ENCODE measurements at places on chromosomes 6 and 20.

GRCh38 chr6:46216879-46217278 lies 46.1 kb upstream of the ENPP5 start:
- no peaks in the 10 kb centered on the region for H3K27me3 ChIP-seq
- no peak overlapping the region for H3K27ac ChIP-seq
- DNase-seq: no peak
- H3K4me3 ChIP-seq: no peak overlapping the region

DNA sequence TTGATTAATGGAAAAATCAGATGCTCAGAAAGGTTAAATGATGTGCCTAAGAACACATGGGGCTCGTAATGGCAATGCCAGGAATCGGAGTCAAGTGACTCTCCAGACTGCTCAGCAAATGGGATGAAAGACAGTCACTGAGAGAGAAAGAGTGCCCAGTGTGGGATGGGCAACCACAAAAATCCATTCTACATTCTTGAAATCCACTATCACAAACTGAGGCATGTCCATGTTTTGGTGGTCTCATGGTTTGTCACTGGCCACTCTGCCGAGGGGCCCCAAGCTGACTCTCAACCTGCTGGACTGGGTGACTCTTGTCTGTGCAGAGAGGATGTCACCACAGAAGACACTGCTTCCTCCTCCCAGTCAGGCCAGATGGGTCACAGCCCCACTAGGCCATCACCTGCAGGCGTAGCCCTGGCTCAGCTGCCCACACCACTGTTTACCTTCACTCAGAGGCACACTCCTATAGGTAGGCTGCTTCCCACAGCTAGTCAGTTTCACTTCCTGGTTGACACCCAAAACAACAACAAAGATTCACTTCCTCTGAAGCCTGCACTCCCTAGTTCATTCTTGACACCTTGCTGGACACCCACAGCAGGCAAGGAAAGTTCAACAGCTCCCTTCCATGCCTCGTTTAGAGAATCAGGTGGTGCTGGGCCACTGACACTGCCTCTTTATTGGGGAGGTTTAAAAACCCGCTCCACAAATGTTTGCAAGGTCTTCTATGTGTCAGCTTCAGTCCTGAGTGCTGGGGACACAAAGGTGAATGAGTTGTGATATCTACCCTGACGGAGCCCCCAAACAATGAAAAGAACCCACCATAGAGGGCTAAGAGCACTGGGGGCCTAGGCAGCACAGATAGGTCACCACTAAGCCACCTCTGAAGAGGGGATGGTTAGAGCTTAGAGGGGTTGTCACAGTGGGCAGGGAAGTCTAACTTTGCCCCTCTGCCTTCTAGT lies 21.7 kb downstream of the MAP1LC3A start:
- no peaks in the 10 kb centered on the region for H3K27me3 ChIP-seq
- no peaks in the 10 kb centered on the region for H3K4me1 ChIP-seq
- no peak for DNase-seq
- no peak overlapping the region for H3K27ac ChIP-seq
- H3K4me3 ChIP-seq: no peak overlapping the region

GRCh38 chr20:59645761-59646171 lies 41.4 kb downstream of the PHACTR3 start:
- no peaks in the 10 kb centered on the region for H3K36me3 ChIP-seq
- peaks cover 4% of the 10 kb centered on the region for H3K27me3 ChIP-seq
- no peak overlapping the region for H3K27ac ChIP-seq
- DNase-seq: no peak

DNA sequence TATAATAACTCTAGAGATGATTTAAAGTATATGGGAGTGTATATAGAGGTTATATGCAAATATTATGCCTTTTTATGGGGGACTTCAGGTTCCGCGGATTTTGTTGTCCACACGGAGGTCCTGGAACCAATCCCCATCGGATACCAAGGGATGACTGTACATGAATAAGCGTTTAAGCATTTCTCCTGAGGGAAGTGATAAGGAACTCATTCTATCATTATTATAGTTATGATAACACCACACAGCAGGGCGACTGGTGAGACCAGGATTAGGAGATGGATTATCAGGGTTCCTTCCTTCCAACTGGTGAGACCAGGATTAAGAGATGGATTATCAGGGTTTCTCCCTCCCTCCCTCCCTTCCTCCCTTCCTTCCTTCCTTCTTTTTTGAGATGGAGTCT lies 6.6 kb downstream of the ECI2 start:
- H3K4me1 ChIP-seq: no peaks in the 10 kb centered on the region
- no peak overlapping the region for H3K27ac ChIP-seq
- no peak for DNase-seq
- no peaks in the 10 kb centered on the region for H3K27me3 ChIP-seq
- no peaks in the 10 kb centered on the region for H3K36me3 ChIP-seq

GRCh38 chr20:47295921-47296426 lies 60.5 kb downstream of the ZMYND8 start:
- H3K4me3 ChIP-seq: no peak overlapping the region
- H3K27ac ChIP-seq: peak overlapping the region; percentile 86
- no peaks in the 10 kb centered on the region for H3K4me1 ChIP-seq
- no peaks in the 10 kb centered on the region for H3K27me3 ChIP-seq
- H3K36me3 ChIP-seq: peaks cover 15% of the 10 kb centered on the region
- peak; percentile 66 for DNase-seq

- peaks cover 55% of the 10 kb centered on the region for H3K27me3 ChIP-seq
- no peak for DNase-seq
- no peaks in the 10 kb centered on the region for H3K36me3 ChIP-seq
- no peaks in the 10 kb centered on the region for H3K4me1 ChIP-seq
- no peak overlapping the region for H3K4me3 ChIP-seq
- no peak overlapping the region for H3K27ac ChIP-seq
These were observed 32.3 kb downstream of the YTHDF1 start for GRCh38 chr20:63183422-63184146.

GRCh38 chr6:127900935-127901334 lies at the start of gene THEMIS:
TSS of gene THEMIS (minus strand) at chr6:127901058. CDS start at chr6:127900932, 126 bp downstream.
- no peak within 1 kb of the TSS for H3K4me3 ChIP-seq
- H3K27me3 ChIP-seq: no peaks in the 10 kb centered on the region
- H3K4me1 ChIP-seq: no peaks in the 10 kb centered on the region
- no peak for DNase-seq

DNA sequence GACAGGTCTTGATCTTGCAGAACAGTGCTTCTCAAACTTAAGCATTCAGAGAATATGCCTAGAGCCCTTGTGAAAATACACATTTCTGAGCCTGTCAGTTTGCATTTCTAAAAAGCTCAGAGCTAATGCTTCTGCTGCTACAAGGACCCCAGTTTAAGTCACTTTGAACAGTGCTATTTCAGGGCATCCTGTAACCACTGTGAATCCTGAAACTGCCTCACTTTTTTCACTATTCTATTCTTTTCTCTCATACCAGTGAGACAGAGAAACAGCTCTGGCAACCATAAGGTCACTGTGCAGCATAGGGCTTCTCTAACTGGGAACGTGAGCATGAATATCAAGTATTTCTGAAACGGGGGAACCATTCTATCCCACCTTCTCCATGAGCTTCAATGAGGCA lies 51.2 kb downstream of the LGSN start:
- no peaks in the 10 kb centered on the region for H3K4me1 ChIP-seq
- H3K36me3 ChIP-seq: no peaks in the 10 kb centered on the region
- no peak overlapping the region for H3K27ac ChIP-seq
- no peak overlapping the region for H3K4me3 ChIP-seq
- DNase-seq: no peak
- no peaks in the 10 kb centered on the region for H3K27me3 ChIP-seq

DNA sequence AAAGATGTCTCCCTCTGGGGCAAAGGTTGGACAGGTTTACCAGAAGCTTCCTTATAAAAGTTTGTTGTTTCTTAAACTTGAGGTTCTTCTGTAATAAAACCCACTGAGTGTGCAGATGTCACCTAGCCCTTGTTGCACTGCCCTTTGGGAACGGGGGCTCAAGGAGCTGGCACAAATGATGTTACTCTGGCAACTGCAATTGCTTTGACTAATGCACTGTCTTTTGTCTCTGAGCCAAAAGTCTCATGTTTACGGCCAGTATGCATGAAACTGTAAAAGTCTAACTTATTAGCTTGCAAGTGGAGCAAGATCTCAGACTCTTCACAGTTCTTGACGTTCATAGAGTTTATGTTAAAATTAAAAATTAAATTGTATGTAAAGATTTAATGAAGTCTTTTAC lies 655.7 kb downstream of the EPHA7 start:
- no peak overlapping the region for H3K4me3 ChIP-seq
- H3K36me3 ChIP-seq: no peaks in the 10 kb centered on the region
- DNase-seq: no peak
- H3K27me3 ChIP-seq: no peaks in the 10 kb centered on the region
- no peaks in the 10 kb centered on the region for H3K4me1 ChIP-seq
- H3K27ac ChIP-seq: no peak overlapping the region

DNA sequence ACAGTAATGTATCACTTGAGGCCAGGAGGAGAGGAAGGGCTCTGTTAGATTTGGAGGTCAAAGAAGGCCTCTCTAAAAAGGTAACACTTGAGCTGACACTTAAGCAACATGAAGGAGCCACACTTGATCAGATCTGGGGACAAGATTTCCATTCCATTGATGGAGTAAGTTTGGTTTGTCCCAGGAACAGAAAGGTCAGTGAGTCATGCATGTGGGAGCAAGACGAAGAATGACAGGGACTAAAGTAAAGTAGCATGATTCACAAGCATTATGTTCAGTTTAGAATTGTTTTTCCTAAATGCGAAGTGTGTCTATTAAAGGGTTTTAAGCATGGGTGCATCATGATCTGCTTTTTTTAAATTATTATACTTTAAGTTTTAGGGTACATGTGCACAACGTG lies 47.4 kb downstream of the COL21A1 start:
- H3K4me3 ChIP-seq: no peak overlapping the region
- no peak for DNase-seq
- no peak overlapping the region for H3K27ac ChIP-seq
- no peaks in the 10 kb centered on the region for H3K4me1 ChIP-seq
- H3K27me3 ChIP-seq: no peaks in the 10 kb centered on the region
- H3K36me3 ChIP-seq: no peaks in the 10 kb centered on the region

Measured in breast epithelium (tissue), 4 donors.